Activated naive CD8-positive, alpha-beta T cell treated with anti-CD3 and anti-CD28 coated beads, Interleukin-2, amount 50 U/mL, for 24 hours (primary cell): ENCODE measurements at places on chromosomes 11 and 22.
A peak's percentile ranks its signal among the peaks of the same experiment; 100 is the strongest.

DNA sequence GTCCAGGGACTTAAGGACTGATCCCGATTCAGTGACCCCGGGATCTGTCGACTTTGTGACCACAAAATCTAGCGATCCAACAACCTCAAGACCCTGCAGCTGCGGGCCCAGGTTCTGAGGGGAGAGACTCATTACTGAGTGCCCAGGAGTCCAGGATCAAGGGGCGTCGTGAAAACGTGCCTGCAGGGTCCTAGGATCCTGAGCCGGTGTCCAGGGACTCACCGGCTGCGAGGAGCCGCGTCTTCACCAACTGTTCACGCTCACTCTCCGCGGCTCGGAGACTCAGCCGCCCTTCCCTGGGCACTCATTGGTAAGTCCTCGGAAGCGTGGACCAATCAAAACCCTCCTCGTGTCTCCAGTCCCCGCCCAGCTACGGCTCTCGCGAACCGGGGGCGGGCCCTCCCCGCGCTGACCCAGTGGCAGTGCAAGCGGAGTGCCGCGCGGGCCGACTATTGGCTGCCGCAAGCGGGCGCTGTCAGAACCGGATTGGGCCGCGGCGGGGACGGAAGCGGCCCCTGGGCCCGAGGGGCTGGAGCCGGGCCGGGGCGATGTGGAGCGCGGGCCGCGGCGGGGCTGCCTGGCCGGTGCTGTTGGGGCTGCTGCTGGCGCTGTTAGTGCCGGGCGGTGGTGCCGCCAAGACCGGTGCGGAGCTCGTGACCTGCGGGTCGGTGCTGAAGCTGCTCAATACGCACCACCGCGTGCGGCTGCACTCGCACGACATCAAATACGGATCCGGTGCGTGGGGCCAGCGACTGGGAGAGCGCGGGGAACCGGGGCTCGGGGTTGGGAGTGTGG is at the start of gene SDF2L1:
Gene SDF2L1, plus strand, starts transcription at position 514 of the 795 bp plus-strand sequence. Its CDS starts 35 bp downstream, at position 549.
- DNase-seq, result peak; percentile 97

DNA sequence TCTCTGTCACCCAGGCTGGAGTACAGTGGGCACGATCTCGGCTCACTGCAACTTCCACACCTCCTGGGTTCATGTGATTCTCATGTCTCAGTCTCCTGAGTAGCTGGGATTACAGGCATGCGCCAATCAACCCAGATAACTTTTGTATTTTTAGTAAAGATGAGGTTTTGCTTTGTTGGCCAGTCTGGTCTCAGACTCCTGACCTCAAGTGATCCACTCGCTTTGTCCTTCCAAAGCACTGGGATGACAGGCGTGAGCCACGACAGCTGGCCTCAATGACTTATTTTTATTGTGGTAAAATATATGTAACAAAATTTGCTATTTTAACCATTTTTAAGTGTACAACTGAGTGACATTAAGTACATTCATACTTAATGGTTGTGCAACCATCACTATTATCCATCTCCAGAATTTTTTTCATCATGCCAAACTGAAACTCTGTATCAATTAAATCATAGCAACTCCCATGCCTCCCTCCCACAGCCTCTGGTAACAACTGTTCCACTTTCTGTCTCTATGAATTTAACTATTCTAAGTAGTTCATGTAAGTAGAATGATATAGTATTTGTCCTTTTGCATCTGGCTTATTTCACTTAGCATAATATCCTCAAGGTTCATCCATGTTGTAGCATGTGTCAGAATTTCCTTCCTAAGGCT is 50.7 kb upstream of the CWF19L2 start:
- no peak for DNase-seq

DNA sequence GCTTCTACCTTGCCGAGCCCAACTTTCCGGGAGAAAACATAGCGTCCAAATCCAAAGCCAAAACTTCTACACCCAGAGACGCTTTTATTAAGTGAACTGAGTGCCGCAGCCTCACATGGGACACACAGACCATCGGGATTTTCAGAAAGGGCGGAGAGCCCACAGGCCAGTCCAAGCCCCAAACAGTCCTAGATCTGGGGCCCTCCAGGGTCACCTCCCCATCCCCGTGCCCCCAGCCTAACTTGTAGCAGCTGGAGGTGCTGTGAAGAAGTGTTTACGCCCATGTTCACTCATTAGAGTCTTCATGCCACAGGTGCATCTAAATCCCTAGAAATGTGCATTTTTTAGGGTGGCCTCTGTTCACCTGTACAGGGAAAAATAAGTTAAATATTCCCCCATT is 14.1 kb upstream of the ADORA2A start:
- DNase-seq, result no peak

DNA sequence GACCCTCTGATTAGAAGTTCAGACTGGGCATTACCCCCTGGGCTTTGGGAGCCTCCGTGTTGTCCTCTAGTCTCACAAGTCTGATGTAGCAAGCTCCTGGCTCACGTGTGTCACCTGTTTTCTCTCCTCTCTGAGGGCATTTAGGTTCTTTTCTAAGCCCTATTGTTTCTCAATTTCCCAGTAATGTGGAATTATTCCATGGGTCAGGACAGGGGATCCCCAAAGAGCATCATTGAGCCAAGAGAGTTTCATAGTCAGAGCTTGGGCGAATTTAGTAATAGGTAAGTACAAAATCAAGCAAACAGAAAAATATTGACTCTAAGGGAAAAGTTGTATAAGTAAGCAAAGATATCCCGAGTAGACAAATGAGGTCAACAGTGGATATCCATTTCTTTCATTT is 57.3 kb downstream of the PPP6R2 start:
- DNase-seq, result no peak

DNA sequence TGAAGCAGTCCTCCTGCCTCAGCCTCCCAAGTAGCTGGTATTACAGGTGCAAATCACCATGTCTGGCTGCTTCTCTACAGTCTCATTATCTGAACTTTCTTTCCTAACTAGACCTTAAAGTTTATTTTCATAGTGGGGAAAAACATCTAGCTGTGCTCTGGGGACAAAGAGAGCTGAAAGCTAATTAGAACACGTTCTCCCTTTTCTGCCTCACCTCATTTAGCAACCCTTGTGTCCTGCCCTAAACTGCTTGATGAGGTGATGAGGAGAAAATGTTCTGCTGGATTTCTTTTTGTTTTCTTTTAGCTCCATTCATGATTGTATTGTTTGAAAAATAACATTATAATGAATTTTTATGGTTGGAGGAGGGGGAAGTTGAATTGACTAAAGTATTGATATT is 84.7 kb downstream of the YAP1 start:
- DNase-seq, result no peak

DNA sequence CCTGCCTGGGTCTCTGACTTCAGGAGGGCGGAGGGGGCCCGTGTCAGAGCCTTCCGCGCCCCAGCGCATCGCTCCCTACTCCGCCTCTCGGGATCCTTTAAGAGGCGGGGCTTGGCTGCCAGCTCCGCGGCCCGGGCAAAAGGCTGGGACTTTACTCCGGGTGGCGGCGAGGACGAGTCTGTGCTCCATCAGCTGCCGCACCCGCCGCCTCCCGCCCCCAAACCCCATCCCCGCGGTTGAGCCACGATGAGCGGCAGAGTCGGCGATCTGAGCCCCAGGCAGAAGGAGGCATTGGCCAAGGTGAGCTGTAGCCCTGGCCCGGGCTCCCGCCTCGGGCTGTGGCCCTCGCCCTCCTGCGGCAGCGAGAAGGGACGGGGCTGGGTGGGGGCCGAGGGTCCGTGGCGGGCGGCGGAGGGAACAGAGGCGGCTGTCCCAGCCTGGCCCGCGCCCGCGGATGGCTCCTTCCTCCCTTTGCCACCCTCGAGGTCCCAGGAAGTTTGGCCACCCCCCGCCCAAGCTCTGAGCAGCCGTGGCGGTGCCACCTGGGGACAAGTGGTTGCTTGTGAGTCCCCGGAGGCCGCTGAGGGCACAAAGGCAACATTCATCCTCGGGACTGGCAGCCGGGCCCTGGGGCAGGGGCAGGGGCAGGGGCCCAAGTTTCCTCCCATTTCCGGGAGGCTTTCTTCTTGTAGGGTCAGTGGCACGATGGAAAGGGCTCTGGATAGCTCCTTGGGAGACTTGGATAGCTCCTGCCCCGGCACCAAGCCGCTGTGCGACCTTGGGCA is at the start of gene SEC14L2:
Gene SEC14L2, plus strand, starts transcription at position 148 of the 785 bp plus-strand sequence. Its CDS starts 99 bp downstream, at position 247.
- DNase-seq, result peak; percentile 74

- peak; percentile 16 for DNase-seq
These were observed 1.3 kb upstream of the NADSYN1 start for GRCh38 chr11:71451596-71452198.

GRCh38 chr11:93770160-93770559 is 13.9 kb upstream of the MED17 start:
- no peak for DNase-seq

GRCh38 chr11:20085918-20086317 is 74.4 kb downstream of the DBX1 start:
- no peak for DNase-seq

DNA sequence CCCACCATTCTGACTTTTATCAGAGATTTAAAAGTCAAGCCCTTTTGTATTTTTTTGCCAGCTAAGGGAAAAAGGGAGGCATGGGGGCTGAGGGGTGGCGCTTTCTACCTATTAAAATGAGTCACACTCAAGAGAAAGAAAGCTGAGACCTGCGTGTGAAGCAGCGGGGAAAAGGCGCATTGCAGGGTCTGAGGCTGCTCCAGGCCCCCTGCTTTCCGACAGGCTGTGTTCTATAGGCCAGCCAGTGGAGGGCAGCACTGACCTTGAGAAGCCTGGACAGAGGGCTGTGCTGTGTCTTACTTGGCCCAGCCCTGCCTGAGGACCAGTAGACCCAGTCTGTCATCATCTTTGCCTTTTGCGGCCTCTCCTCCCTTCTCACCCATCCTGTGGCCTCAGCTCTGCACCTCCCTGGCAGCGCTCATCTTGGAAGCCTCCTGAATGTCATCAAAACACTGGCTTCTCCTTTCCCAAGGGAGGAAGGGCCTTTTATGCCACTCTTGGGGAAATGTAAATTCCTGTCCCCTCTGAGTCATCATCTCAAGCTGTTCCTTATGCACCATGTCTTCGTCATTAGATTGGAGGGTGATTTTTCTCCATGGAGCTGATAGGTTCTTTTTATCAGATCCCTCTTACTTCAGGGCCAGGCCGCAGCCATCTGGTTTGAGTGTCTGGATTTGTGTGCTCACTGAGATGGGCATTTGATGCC is 12.6 kb upstream of the MAPK8IP1 start:
- peak; percentile 34 for DNase-seq

DNA sequence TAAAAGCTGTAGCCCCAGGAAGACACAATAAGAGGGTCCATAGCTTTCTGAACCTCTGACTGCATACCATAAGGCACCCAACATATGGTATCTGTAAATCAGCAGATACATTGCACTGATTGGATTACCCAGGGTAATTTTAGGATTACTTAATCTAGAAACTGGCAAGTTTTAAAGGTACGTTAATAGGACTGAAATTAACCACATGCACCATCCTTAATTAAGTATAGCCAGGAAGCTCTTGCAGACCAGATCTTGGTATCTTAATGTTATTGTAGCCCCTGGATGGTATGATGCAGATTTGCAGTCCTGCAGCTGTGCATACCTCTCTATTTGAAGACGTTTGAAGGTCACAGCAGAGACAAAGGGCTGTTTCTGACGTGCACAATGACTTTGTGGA is 72.8 kb downstream of the ARHGAP42 start:
- no peak for DNase-seq

GRCh38 chr11:116598036-116598435 is 174.8 kb downstream of the BUD13 start:
- DNase-seq, result no peak

DNA sequence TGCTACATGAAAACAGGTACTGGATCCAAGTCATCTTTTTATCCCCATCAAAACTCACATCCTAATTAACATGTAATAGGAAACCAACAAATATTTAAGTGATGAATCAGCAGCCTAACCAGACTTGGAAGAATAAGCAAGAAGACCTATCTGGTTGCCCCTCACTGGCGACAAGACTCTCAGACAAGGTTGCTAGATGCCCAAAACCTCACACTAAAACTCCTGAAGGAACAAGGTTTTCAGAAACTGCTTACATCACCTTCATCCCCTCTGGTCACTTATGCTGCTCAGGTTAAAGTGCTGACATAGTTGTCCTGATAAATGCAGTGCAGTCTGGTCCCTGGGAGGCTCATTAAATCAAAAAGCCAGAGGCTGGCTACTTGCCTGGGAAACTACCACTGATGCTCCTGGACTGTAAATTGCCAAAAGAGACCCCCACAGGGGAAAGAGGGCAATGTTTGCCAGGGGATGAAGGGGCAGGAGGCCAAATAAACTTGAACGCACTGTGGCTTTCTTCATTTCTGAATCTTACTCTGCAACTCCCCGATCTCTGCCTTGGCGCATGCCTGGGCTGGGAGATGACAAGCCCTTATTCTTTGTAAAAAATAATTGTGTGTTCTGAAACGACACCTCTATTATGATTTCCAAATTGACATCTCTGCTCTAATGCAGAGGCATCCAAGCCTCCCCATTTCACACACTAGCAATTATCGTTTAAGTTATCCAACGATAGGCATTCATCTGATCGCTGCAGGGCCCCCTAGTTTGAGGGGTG is 72.7 kb downstream of the AMBRA1 start:
- no peak for DNase-seq

DNA sequence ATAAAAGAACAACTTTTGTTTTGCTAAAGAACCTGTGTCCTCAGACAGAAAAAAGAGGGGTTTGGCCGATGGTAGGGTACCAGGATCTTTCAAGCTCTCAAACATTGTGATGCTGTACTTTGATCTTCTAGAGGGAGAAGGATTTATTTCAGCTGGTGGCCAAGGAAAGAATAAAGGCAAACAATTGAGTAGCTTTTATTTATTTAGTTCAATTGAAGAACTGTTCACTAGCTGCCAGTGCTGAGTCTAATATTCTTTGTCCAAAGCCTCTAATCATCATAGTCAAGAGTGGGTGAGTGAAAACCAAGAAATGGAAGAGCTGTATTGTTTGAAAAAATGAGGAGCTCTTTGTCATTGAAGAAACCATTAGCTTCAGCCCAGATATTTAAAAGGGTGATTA is 138.4 kb downstream of the FAT3 start:
- DNase-seq, result no peak
